ENCODE measurements at places on chromosomes 6 and 20. TPM values are rescaled to one million over a fixed set of nuclear protein-coding genes. Genes with fewer than 3 reads are reported as not detected.

DNA sequence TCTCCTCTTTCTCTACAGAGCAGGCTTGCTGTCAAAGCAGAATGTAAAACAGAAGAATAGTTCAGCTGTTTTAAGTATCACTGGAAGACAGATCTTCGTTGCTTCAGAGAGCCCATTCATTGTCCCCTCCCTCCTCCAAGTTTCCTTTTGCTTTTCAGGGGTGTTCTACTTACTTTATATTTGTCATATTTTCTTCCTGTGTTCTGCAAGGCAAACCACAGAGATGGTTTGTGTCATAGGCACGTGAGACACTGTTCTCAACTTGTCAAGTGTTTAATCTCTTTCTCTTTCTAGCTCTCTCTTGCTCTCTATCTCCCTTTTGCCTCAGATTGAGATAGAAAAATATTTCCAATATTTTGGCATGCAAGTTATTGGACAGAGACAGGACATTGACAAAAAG is 228.9 kb upstream of the DEFB112 start:
- H3K36me3 ChIP-seq, result no peaks in the 10 kb centered on the region
- no peak overlapping the region for H3K4me3 ChIP-seq
- no peak overlapping the region for H3K27ac ChIP-seq
- no peak for DNase-seq
- no peaks in the 10 kb centered on the region for H3K4me1 ChIP-seq

The SYNDIG1 gene
- not detected for polyA plus RNA-seq

The MYLK2 gene
- polyA plus RNA-seq, result not detected

GRCh38 chr6:135209803-135210202 is 28.7 kb downstream of the MYB start:
- H3K4me3 ChIP-seq, result peak overlapping the region; percentile 25
- no peaks in the 10 kb centered on the region for H3K36me3 ChIP-seq
- DNase-seq, result peak; percentile 45

The SLC22A23 gene
- polyA plus RNA-seq, result 0.30 TPM

- H3K36me3 ChIP-seq, result no peaks in the 10 kb centered on the region
- DNase-seq, result no peak
- no peak overlapping the region for H3K4me3 ChIP-seq
- no peaks in the 10 kb centered on the region for H3K27me3 ChIP-seq
- peaks cover 8% of the 10 kb centered on the region for H3K4me1 ChIP-seq
- H3K27ac ChIP-seq, result no peak overlapping the region
These were observed 6.1 kb upstream of the JARID2 start for GRCh38 chr6:15239616-15240364.

The C6orf118 gene
- polyA plus RNA-seq, result not detected

DNA sequence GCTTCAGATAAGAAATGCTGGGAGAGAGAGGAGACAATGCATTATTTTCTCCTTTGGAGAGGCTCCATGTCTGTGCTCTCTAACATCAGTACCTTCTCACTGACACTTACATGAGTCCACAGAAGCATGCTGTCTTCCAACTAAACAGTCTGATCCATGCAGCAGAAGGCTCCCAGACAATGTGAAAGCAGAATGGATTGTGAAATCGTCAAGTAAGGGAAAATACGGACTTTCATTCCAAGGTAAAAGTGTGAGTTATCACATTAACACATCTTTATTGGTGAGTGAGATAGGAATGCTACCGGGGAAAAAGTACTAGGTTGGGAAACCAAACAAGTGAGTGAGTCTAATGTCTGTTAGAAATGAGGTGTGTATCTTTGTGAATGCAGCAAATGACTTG is 167.6 kb upstream of the KCNK16 start:
- H3K4me3 ChIP-seq, result no peak overlapping the region
- DNase-seq, result no peak
- no peaks in the 10 kb centered on the region for H3K4me1 ChIP-seq
- H3K27ac ChIP-seq, result no peak overlapping the region
- no peaks in the 10 kb centered on the region for H3K36me3 ChIP-seq

Data from B cell (primary cell).